ENCODE measurements at places on chromosomes 4 and X.
A peak's percentile ranks its signal among the peaks of the same experiment; 100 is the strongest.

DNA sequence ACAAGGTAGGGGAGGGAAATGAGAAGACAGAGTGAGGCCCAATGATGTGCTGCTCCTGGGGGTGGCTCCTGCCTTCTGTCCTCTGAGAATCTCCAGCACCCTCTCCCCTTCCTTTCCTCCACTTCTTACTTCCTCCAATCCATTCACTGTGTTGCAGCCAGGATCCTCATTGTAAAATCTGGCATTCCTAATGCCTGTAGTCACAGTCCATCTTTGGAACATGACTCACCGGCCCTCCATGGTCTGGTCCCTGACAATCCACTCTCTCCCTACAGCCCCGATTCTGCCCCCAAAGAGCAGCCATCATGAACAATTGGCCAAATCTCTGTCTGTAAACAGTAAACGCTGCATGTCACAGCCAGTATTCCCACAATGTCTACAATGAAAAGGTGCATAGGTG lies 72.9 kb downstream of the CLNK start:
- DNase-seq: no peak

- DNase-seq: no peak
These were observed 25.9 kb downstream of the PKD2 start for GRCh38 chr4:88033309-88033708.

GRCh38 chr4:172207886-172208285 lies 394.7 kb downstream of the GALNTL6 start:
- no peak for DNase-seq

- peak; percentile 94 for DNase-seq
These were observed 605 bp downstream of the ANXA5 start for GRCh38 chr4:121696170-121696580.

DNA sequence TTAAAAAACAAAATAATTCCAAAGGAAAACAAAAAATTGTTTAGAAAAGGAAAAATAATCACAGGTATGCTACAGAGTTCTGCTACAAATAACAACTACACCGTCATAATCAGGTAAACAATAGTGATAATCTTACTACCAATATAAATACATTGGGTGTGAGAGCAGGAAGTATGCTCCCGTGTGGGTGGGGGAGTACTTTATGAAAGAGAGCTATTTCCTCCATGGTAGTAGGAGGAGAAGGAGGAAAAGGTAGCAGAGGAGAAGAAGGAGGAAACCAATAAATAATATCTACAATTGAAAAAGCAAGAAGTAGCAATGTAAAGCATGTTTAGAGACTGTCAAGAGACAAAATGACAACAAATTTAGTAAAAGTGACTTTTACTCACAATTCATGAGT lies 35.1 kb downstream of the TEC start:
- no peak for DNase-seq

- DNase-seq: no peak
These were observed 373.4 kb downstream of the IL15 start for GRCh38 chr4:142009751-142010150.

- DNase-seq: no peak
These were observed 155.8 kb downstream of the KCNIP4 start for GRCh38 chr4:21792736-21793135.

- DNase-seq: no peak
These were observed 46.0 kb downstream of the ANXA5 start for GRCh38 chr4:121650741-121651140.

DNA sequence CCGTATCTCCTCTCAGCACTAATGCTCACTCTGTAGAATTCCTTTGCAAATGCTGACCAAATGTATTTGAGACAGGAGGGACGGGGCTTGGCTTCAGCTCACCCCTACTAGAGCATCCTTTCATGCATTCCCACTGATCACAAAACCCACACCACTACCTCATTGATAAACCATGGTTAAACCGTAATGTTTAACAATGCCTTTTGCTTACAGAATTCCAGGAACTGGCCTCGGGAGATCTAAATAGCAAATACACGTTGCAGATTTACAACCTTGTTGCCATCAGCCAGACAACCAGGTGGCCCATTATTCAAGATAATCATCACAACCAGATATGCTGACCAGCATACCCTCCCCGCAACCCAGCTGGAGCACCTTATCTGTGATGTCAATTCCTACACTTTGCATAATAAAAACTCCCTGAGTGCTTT lies 391.9 kb downstream of the KCTD8 start:
- DNase-seq: no peak

- no peak for DNase-seq
These were observed 144.1 kb downstream of the SOWAHB start for GRCh38 chr4:76753814-76754213.

DNA sequence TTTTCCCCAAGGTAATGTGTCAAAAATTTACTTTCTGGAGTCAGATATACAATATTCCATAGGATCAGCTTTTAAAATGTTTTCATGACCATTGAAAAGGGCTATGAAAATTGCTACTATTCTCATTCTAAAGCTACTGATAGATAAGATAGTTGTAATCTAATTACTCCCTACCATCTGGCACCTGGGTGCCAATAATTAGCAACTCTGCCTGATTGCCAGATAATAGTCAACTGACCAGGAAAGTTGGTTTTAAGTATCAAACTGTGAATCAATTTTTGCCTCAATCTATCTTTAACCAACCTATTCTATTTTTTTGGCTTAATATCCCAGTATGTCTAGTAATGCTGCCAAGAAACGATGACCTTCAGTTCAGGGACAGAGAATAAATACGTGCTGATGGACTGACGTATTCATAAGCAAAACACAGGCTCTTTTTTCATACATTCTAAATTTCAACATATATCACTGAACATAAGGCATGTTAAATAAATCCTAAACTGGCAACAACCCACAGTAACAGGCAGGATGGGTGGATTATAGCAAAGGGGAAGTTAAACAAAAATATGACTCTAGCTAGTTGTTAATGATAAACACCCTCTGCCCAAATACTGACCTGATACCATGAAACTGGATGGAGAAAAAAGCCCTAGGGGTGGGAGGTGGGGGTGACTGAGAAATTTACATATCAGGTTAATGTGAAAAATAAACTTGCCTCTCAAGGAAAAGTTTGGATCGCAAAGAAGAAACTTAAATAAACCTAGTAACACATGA lies 18.2 kb downstream of the SH3RF1 start:
- no peak for DNase-seq

- DNase-seq: no peak
These were observed 201.3 kb upstream of the GNPDA2 start for GRCh38 chr4:44927399-44928380.

DNA sequence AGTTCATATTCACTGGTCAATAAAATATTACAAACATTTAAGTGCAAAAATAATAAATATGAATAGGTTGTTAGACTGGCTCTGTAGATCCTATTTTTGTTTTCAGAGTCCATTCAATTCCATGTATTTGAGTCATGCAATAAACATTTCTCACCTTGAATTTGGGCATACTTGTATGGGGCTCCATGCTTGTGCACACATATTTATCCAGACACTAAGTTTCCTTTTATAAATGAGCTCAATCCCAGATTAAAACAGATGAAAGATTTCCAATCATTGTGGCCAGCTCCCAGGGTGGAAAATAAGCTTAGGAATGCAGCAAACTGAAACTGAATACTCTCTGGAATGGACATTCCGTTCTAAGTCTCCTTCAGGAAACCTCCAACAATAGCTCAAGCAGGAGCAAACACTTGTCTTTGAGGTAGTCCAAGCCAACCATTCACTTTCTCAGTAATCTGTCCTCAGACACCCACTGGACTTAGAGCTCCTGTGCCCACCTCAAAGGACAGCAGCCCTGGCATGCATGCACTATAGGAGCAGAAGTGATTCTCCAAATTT lies 16.4 kb downstream of the DMD start:
- DNase-seq: no peak

DNA sequence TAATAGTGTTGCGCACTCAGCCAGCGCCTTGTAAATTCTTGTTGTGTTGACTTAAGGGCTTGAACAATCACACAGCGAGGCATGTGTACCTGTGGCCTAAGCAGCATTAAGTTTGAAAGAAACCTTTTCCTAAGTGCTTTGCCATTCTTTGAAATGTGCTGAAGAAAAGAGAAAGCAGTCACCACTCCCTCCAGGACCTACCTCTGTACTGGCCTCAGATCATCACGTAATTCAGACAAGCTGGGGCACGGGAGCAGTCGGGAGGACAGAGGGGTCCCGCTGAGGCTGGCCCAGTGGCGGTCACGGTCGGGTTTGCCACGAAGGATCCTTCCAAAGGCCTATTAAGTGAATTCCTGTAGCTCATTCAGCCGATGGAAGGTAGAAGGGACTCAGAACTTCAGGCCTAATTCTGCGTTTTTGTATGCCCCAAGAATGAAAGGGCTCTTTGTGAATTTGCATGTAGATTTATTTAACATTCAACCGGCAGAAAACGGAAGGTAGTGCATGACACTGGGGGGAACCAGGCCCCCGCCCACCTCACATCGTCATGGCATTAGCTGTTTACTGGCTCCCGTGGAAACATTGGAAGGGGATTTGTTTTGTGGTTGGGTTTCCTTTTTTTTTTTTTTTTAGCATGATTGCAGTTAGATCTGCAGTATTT lies 106.3 kb downstream of the TRAPPC11 start:
- no peak for DNase-seq

GRCh38 chr4:31246856-31247255 lies 526.7 kb downstream of the PCDH7 start:
- DNase-seq: no peak

- DNase-seq: no peak
These were observed 88.0 kb downstream of the ATP11C start for GRCh38 chrX:139844884-139845283.

GRCh38 chr4:106056914-106057313 lies 161.6 kb downstream of the NPNT start:
- DNase-seq: no peak

- no peak for DNase-seq
These were observed 1.0 kb downstream of the SLC10A6 start for GRCh38 chr4:86848136-86848535.

GRCh38 chrX:124282580-124282979 lies 49.9 kb upstream of the TEX13D start:
- DNase-seq: no peak

DNA sequence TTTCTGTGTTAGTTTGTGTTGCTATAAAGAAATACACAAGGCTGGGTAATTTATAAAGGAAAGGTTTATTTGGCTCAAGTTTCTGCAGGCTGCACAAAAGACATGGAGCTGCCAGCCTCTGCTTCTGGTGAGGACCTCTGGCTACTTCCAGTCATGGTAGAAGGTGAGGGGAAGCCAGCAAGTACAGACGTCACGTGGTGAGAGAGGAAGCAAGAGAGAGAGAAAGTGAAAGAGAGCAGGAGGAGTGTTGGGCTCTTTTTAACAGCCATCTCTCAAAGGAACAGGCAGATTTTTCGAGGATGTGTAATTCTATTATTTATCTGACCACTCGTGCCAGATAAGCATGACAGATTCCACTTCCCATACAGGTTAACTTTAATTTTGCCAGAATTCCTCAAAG lies 1199.1 kb downstream of the ADGRL3 start:
- DNase-seq: no peak

DNA sequence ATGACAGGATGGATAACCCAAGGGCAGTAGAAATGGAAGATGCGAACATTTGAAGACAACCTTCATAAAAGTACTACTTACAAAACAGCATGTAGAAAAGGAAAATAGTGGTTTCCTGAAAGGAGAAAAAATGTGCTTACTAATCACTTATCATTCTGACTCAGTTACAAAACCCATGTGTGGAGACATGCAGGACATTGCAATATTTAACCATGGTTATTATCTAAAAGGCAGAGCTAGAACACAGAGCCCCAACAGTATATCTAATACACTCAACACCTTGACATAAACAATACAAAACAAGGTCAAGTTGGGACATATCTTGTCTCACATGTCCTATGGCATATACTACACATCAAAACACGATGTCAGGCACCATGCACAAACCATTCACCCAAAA lies 55.9 kb downstream of the EIF4E start:
- no peak for DNase-seq

- no peak for DNase-seq
These were observed 60.0 kb downstream of the PDHA1 start for GRCh38 chrX:19403696-19404095.

DNA sequence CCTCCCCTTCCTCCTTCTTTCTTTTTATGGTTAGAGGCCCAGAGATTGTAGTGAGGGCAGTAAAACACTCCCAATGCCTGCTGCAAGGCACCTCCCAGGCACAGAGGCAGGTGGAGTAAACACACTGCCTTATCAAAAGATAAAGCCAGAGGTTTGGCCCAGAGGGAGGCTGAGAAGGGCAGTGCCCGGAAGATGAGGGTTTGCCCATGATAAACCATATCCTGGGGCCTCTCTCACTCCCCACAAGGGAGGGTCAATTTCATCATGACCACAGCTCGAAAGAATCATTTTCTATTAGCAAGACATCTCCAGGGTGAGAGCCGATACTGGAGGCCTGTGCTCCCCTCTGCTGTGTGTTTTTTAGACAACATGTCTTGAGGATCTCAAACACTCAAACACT lies 98.5 kb upstream of the FAM9C start:
- DNase-seq: no peak

Measured in sigmoid colon (tissue), 7 donors.